RCC 7860 (cell line): ENCODE measurements at places on chromosomes 11 and 22.

GRCh38 chr11:64876229-64876750 is 2.1 kb downstream of the EHD1 start:
- no peak for DNase-seq

GRCh38 chr11:123292647-123293046 is 97.6 kb upstream of the CLMP start:
- no peak for DNase-seq

DNA sequence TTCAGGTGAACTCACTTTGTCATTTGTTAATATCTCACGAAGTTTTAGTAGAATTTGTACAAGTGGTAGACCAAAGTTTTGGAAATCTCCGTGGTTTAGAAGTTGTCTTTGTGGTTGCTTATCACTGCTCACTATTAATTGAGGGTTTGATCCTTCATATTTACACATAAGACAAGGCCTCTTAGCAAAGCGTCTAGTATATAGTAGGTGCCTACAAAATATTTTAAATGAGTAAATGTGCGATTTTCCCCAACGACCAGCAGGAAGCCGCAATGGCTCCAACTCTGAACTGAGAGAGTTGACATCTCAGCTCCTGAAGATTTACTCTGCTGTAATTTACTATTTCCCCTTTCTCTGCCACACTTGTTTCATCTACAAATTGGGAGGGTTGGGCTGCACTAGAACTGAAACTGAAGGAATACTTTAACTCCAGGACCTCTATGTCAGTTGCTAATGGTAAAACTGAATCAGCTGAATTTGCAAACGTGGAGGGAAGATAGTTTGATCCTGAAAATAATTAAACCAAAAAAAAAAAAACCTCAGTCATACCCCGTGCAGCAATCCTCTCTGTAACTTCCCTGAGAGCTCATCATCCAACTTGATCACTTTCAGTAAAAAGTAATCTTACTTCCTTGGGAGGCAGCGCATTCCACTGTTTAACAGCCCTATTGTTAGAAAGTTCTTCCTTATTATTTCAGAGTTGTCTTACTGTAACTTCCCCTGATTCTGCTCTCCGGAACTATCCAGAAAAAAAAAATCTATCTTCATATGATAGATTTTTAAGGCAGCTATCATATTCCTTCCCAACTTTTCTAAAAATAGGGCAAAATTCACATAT is 1.3 kb upstream of the SBF2 start:
- DNase-seq: no peak

GRCh38 chr22:46090631-46091201 is 59.6 kb upstream of the PPARA start:
- DNase-seq: peak; percentile 42

- DNase-seq: no peak
Measured at GRCh38 chr11:111602865-111603610, 789 bp downstream of the SIK2 start.

- DNase-seq: no peak
Measured at GRCh38 chr11:120651396-120651795, 139.8 kb downstream of the GRIK4 start.

DNA sequence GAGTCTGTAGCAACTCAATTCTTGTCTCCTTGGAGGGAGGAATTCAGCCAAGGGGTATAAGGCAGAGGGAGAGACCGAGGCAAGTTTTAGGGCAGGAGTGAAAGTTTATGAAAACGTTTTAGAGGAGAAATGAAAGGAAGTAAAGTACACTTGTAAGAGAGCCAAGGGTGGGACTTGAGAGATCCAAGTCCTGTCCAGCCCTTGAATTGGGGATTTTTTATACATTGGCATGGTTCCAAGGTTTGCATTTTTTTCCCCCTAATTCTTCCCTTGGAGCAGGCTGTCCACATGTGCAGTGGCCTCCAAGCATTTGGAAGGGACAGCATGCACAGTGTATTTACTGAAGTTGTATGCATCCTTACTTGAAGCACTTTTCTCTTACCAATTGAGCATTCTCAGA is 192.1 kb downstream of the LUZP2 start:
- no peak for DNase-seq

DNA sequence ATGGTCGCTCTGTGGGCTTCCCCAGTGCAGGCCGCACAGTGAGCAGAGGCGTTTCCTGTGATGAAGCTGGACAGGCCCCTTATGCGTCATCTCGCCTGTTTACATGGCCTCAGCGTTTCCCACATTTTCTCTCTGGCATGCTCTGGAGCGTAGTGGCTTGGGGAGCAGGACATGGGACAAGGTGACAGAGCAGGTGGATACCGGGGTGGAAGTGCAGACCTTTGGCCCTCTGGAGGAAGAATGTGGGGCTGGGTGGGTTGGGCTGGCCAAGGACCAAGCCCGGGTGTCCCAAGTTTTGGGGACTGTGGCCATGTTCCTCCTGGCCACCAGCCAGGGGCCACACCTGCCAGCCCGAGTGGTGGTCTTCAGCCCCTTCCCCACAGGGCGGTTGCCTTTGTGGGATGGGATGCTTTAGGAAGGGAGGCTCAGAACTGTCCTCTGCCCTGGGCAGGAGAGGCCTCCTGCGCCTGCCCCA is 446.6 kb downstream of the TBC1D22A start:
- no peak for DNase-seq

- peak; percentile 97 for DNase-seq
Measured at GRCh38 chr11:45092901-45093760, 53.3 kb upstream of the PRDM11 start.

DNA sequence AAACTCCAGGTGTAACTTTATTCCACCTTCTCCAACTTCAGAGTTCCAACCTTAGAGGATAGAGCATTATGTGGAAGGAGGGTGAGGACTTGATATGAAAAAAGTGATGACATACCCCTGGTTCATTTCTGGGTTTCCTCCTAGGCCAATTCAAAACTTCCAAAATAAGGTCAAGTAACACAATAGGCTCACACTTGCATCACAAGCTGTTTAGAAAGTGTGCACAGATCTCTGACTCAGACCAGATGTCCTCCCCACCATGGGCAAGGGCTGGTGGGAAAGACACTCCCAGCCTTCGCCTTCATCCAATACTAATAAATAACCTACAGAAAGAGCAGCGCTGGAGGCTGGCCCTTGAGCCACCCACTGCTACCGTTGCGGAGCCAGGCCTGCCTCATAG is 5.8 kb upstream of the BUD13 start:
- no peak for DNase-seq

- DNase-seq: no peak
Measured at GRCh38 chr22:44848791-44849420, 96.5 kb downstream of the ARHGAP8 start.

GRCh38 chr22:31495343-31495742 is 993 bp upstream of the SFI1 start:
- no peak for DNase-seq

DNA sequence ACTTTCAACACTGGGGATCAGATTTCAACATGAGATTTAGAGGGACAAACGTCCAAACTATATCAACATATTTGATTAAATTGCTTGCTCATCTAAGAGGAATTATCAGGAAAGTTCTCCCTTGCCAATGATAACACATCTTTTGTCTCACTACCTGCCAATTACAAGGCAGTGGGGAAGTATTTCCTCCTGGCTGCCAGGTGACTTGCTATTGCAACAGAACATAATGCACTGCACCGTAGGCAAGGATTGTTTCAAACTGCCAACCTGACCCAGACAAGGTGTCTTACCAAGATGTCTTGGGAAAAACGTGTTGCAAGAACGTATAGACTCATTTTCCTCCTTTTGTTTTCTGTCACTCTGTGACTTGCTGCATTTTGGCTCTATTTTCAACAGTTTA is 711.6 kb downstream of the METTL15 start:
- no peak for DNase-seq

DNA sequence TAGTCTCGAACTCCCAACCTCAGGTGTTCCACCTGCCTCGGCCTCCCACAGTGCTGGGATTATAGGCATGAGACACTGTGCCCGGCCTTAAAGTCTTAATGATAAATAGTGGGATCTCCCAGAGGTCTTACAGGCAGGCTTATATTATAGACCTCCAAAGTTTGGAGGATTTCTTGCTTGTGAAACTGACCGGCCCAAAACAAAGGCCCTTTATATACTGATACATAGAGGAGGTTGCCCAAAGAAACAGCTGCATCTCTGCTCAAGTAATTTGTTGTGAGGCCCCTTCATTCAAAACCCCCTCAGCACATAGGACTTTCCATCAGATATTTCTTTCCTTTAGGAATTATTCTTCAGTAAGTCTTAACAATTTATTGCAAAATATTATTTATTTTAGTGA is 27.4 kb upstream of the RDX start:
- DNase-seq: no peak

GRCh38 chr11:36033082-36033751 is 89.4 kb downstream of the LDLRAD3 start:
- no peak for DNase-seq

DNA sequence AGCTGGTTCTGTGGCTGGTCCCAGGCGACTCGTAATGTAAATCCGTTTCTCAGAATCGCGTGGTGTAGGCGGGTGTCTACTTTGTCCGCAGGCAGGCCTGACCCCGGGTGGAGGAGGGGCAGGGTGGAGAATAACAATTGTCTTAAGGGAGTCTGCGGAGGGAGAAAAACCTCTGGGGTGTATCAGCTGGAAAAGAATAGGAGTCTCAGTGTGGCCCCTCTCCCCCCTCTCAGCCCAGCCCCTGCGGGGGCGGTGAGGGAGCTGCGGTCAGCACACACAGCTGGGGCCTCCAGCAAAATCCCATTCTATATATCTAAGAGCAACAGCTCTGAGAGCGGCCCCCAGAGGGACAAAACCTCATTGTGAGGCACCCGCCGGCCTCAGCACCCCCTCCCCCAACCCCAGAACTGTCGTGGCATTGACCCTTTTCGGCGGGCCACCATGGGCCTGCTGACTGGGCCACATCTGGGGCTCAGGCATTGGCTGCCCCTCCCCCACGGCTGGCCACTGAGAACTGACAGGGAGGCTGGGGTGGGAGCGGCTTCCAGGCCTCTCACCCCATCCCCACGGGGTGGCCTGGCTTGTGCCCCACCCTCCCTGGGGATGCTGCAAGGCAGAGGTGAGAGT is 2.7 kb upstream of the MYRF start:
- DNase-seq: no peak
